ENCODE measurements at places on chromosomes 3 and 15.

DNA sequence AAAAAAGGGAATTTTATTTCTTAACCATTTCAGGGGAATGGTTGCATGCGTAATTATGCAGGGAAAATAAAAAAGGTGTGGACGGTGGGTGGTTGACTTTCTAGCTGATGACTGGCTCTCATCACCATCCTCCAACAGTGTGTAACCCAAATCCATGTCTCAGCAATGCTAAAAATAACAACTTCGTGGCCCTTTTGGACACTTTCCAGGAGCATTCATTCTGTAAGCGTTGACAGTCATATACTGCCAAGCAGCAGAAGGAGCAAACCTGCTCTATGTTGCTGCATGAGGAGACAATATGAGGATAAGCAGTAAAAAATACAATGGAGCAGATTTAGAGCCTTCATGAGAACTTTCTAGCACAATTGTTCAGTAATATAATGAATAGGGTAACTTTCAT, 189.1 kb downstream of the ANXA2 start:
- no peak for DNase-seq

DNA sequence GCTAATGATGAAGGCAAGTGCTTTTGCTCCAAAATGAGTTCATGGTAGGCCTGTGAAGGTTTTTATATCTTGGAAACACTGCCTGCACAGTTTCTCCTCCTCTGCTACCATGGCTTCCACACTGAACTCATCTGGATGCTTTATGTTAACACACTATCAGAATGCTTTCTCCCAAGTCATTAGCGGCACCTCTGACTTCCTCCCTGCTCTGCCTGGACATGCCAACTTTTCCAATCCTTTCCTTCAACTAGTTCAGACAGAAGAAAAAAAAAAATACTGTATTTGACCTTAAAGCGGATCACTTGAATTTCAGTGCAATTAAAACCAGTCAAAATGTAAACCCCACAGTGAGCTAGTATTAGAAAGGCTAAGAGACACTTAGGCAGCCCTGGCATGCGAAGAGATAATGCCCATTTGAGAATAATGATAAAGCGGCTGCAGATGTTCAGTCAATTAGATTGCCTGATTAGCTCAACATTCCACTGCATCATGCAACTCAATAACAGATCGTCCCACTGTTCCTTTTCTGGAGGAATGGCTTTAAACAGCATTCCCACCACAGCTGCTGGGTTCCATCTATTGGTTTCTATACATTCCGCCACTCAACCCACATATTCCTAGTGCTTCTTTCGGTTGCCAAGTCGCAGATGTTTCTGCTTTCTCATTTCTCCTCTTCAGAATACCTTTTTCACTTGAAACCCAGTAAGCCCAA, 51.7 kb downstream of the CNTN3 start:
- no peak for DNase-seq

- DNase-seq = no peak
Observed at GRCh38 chr15:30872341-30872748, 31.4 kb upstream of the FAN1 start.

DNA sequence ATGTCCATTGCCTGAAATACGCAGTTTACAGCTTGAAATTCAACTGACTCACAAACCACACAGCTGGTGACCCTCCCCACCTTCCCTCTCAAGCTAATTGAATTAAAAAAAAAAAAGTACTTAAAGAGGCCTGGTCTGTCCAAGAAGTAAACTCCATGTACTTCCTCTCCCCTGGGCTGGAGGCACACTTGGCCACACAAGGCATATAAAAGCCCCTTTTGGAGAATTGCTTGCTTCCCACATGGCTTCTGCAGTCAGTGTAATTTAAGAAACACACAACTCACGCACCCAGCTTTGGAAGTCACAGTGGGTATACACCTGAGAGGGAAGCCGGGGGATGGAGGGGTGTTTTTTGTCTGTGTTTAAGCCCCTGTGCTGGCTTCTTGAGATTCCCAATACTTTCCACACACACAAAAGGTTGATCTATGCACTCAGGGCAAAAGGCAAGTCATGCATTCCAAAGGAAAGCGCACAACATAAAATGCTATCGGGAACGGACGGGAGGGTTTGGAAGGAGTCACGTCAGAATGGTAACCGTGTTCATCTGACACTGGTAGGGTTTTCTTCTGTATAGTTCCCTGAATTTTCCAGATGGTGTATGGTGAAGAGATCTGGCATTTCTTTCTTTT, 106.6 kb upstream of the ALDH1A3 start:
- no peak for DNase-seq

DNA sequence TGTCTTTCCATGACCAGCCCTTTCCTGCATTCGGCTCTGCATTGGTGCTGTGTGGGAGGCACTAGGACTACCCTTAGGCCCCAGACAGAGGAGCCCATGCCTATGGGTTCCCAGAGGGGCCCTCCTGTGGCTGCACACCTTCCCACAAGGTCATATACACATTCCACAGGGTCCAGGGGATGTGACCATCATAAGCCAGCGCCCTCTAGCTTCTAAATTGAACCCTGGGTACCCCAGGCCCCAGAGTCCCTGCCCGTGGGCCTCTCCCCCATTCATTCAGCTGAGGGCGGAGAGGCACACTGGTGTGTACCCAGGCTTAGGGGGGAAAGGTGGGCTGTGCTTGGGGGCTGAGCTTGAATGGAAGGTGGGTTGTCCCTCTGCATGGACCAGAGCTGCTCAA, 10.2 kb upstream of the SLC6A6 start:
- DNase-seq = peak; percentile 39

DNA sequence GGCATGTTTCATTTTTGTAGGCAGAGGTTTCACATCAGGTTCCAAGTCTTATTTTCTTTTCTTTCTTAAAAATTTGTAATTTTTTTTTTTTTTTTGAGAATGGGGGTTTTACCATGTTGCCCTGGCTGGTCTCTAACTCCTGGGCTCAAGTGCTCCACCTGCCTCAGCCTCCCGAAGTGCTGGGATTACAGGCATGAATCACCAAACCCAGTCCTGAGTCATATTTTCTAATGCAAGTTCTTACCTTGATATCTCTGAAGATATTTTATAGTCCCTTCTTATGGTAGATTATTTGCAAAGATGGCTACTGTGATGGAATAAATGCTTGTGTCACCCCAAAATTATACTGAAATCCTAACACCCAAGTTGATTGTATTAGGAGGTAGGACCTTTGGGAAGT, 63.8 kb downstream of the SLC9A9 start:
- DNase-seq = no peak

DNA sequence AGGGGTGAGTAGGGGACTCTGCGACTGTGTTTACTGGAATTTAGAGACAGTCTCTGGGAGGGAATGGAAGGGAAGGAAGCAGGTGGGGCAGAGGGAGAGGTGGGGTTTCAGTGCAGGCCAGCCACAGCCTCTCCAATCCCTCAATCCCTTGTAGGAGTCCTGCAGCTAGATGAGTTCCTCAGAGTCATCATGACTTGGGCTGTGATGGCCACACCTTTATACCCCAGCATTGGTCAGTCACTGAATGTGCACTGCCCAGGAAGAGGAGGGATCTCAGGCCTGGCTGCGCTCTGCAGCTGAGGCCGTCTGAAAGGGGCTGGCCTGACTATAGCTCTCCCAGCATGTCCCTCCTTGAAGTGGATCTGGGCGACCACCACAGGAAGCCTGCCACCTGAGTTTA, 67.3 kb upstream of the GLCE start:
- peak; percentile 45 for DNase-seq

GRCh38 chr3:193301433-193301832, 60.4 kb downstream of the PLAAT1 start:
- DNase-seq = no peak

DNA sequence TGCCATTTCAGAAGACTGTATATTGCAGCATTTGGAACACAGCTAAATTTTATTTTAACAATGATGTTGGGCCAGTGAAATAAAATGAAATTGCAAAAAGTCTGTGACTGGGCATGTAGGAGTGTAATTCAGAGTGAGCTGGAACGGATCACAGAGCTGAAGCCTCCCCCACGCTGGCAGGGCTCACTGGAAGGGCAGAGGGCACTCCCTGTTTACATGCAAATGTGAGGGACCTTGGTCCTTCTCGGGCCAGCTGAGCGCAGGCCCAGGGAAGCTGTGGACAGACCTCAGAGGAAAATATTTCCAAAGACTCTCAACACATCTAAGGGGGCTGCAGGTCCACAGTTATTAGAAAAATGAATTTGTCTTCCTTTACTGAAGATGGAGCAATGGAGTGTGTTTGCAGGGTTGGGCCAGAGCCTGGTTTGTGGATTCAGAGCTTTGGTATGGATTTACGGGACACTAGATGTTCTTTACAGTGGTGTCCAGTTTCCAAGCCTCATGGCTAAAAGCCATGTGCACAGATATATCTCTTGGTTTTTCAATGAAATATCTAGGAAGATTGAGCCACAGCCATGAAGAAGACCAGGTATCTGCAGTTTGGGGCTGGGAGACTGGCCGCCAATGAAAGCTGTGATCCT, 32.0 kb downstream of the TRPM1 start:
- DNase-seq = no peak

- no peak for DNase-seq
Observed at GRCh38 chr3:115293321-115293720, 146.2 kb upstream of the ZBTB20 start.

DNA sequence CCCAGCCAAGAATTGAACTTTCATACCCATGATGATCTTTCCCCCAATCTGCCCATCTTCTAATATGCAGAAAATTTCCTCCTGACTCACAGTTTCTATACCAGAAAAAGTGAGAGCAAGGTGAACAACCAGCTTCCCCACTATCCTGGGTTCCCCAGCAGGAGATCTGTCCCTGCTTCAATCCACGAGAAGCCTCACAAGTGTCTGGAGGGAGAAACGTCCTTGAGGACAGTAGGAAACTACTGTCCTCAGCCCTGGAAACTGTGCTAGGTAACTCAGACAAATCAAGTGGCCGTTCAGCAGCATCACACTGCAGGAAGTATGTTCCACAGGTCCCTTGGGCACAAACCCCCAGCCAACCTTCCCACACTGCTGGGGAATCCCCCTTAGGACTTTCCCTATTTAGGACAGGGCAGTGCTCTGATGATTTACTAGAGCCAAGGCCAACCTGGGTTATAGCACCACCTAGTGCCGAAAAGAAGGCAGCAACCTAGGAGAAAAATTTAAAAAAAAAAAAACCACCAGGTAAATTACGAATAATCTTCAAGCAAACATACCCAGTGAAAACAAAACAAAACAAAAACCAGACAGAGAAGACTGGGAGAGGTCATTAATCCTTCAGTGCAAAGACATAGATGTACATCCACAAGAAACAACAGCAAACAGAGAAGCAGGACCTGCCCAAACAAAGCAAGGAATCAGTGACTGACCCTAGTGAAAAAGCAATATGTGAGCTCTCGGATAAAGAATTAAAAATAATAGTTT, 36.0 kb downstream of the MORC1 start:
- peak; percentile 29 for DNase-seq

All from K562 (cell line).